ENCODE measurements at places on chromosomes 7 and 10.

GRCh38 chr7:43692582-43693373 is 36.5 kb downstream of the COA1 start:
- no peak for DNase-seq

DNA sequence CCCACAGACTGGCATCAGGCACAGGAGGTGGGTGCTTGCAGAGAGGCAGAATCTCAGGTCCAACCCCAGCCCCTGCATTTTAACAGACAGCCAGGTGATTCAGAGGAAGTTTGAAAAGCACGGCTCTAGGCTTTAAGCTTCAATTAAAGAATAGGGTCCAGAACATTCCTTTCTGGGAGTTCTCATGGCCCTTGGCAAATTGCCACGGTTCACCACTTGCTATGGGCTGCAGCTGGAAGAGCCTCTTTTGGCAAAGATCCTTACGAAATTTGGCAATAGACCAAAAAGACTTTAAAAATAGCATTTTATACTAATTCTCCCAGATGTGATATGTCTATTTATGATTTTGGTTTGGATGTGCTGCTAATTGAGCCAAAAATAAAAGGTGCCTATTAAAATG is 148.1 kb downstream of the ITGA8 start:
- no peak for DNase-seq

GRCh38 chr10:21424459-21424861 is 101.0 kb downstream of the SKIDA1 start:
- DNase-seq, result no peak

- no peak for DNase-seq
Measured at GRCh38 chr7:21579341-21580072, 36.7 kb downstream of the DNAH11 start.

DNA sequence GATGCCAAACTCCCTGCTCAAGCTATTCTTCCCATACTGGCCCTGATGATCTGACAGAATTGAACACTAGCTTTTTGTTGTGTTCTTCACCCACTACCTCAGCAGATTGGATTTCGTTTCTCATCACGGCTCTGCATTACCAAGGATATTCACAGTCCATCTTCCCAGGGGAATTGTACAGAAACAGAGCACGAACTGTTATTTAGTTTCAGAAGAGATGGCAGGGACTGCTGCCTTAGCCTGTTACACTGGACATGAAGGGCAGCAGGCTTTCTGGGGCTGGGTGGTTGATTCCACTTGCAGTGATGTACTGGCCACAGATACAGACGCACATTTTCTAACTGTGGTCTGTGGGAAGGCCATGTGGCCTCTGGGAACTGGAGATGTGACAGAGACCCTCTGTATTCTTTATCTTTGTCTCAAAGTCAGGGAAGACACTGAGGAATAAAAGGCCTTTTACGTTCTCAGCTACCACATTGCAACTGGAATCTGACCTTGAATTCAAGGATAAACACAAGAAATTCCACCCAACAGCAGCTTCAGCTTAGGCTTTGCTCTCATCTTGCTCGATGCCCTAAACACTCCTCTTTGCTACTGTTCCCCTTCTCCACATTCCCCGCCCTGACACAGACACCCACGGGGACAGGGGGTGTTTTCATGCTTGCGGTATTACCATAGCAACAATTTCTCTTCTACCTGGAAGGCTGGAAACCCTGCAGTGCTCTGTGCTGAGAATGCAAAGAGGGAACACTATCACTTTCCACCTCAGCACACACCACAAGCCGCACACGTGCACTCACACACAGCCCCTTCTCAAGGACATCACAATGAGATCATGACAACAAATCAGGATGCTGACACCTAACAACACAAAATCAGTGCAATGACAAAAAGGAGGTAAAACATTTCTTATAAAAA is 81.7 kb downstream of the RNF216 start:
- no peak for DNase-seq

- DNase-seq, result no peak
Measured at GRCh38 chr10:79044846-79045245, 23.9 kb upstream of the ZMIZ1 start.

GRCh38 chr7:17681965-17682364 is 258.3 kb downstream of the SNX13 start:
- DNase-seq, result no peak

DNA sequence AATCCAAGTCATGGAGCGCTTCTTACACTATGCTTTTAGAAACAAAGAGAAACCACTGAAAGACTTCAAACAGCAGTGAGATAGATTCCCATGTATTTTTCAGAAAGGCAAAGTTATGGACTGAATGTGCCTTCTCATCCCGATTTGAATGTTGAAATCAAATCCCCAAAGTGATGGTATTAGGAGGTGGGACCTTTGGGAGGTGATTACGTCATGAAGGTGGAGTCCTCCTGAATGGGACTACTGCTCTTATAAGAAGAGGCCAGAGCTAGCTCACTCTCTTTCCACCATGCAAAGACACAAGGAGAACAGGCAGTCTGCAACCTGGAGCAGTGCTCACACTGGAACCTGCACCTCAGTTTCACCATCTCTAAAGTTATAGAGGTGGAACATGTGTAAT is 1279.8 kb downstream of the GATA3 start:
- DNase-seq, result no peak

DNA sequence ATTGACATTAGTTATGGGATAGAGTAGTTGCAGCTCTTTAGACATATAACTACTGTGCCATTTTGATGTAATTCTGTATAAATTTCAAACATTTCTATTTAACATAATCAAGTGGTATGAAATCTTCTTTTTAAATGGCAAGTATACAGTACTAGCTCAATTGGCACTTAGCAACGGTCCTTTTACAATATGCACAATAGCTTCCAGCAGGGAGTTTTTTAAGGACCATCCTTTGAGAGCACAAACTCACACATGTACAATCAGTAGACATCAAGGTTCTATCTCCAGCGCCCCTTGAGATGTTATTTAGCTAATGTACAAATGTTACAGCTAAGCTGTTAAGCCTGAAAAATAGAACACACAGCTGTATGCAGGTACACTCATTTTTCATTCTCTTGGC is 480.7 kb downstream of the TFEC start:
- no peak for DNase-seq

DNA sequence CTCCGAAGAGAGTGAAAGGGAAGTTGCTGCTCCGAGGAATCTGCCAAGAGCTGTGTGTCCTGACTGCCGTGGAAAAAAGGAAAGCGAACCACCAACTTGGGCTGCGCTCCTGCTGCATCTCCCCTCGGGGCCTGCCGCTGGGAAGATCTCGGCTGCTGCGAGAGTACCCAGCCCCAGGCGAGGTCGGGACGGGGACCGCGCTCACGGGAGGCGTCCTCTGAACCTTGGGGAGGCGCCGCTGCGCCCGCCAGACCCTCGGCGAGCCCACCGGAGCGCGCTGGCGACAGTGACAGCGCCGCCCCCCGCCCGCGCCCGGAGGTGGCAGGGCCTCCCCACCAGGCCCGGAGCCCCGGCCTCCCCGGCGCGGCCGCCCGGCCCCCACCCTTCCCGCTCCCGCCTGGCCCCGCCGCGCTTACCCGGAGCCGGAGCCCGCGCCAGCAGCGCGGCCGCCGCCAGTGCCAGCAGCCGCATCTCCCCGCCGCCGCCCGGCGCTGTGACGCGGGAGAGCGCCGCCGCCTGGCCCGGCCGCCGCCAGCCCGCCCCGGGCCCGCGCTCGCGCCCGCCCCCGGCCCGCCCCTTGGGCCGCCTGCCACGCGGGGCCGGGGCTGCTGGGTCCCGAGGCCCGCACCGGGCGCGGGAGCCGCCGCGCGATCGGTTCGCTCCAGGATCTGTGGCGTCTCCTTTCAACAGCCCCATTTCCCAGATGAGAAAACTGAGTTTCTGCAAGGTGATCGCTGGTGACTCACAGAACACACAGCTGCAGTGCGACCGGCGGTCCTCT is at the start of gene VSTM4:
TSS of gene VSTM4 (minus strand) at position 508 of the 781 bp plus-strand sequence. CDS start at position 471, 37 bp downstream.
- no peak for DNase-seq

- no peak for DNase-seq
Measured at GRCh38 chr7:111112439-111112838, 21.5 kb downstream of the LRRN3 start.
